A549 treated with GW870086 at 1 μM for 4 hours (cell line): ENCODE measurements at places on chromosomes 6 and 20. TPM values are rescaled to one million over a fixed set of nuclear protein-coding genes. Genes with fewer than 3 reads are reported as not detected.

The HLA-DMB gene
- 1.1 to 2.3 TPM (median 1.4 TPM) in 5 replicates for total RNA-seq

The CST5 gene
- not detected in 5 replicates for total RNA-seq

The ADGB gene
- not detected in 5 replicates for total RNA-seq

The SLPI gene
- 10.3 to 12.4 TPM (median 11.8 TPM) in 5 replicates for total RNA-seq

The BNIP5 gene
- total RNA-seq = 0.06 TPM in 1 of 5 replicates, not detected in the others

The MPIG6B gene
- not detected in 5 replicates for total RNA-seq
